ENCODE measurements at places on chromosomes 12 and 14.

GRCh38 chr14:76778546-76779215 lies 17.4 kb downstream of the VASH1 start:
- DNase-seq = no peak

DNA sequence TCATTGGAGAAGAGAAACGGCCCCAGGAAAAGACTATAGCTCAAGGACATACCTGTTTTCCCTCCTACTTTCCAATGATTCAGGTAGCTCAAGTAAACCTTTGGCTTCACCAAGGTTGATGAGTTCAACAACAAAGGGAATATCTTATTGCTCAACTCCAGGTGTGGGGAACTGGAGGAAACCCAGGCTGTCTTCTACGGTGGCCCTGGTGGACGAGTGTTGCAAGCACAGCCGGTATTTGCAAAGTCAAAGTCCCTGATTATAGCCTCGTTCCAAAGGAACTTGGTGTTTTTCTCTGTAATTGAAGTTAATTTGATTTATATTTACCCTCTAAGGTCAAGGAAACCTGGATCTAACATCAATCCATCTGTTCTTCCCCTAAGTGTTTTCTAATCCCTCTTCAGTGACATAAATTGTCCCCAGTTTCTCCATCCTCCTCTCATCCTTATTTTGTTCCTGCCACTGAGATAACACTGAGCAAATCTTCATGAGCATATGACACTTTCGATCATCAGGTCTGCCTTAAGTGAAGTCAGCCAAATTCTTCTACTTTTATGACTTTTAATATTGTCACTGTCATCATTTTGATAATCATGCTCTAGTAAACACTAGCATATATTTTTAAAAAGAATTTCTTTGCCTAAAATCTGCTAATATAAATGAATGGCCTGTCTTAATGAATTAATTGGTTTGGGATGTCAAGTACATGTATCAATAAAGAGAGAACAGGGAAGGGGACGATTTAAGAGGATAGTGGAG lies 174.6 kb upstream of the TBX3 start:
- DNase-seq = no peak

DNA sequence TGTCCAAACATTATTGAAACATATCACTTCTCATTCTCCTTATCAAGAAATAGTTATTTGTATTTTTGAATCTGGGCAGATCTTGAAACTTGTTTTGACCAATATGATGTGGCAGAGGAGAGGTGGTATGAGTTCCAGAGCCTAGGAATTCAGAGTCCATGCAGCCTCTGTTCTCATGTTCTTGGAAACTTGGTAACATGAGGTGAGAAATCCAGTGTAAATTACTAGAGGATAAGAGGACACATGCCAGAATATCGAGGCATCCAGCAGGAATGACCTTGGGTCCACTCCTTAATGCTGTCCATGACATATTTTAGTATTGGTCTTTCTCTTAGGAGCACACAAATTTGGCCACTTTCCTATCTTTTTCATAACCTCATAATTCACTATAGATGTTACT lies 1374.6 kb downstream of the FSCB start:
- no peak for DNase-seq

DNA sequence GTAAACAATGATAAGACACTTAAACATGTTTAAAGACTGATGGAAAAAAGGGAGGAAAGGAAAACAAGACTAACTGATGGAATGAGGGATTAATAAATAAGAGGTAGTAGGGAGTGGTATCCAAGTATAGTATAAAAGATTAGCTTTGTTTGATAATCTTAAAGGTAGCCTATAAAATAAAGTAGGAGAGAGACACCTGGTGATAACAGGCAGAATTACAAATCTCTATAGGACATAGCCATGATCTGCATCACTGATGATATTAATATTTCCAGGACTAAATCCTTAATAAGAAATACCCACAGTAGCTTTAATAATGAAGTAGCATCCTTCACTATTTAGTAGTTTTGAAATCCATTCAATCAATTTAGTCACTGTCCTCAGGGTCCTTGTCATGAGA lies 30.4 kb downstream of the DLGAP5 start:
- DNase-seq = no peak

- no peak for DNase-seq
Observed at GRCh38 chr12:25063873-25064628, 115.2 kb upstream of the BCAT1 start.

GRCh38 chr12:114122016-114122415 lies 155.9 kb upstream of the RBM19 start:
- no peak for DNase-seq

DNA sequence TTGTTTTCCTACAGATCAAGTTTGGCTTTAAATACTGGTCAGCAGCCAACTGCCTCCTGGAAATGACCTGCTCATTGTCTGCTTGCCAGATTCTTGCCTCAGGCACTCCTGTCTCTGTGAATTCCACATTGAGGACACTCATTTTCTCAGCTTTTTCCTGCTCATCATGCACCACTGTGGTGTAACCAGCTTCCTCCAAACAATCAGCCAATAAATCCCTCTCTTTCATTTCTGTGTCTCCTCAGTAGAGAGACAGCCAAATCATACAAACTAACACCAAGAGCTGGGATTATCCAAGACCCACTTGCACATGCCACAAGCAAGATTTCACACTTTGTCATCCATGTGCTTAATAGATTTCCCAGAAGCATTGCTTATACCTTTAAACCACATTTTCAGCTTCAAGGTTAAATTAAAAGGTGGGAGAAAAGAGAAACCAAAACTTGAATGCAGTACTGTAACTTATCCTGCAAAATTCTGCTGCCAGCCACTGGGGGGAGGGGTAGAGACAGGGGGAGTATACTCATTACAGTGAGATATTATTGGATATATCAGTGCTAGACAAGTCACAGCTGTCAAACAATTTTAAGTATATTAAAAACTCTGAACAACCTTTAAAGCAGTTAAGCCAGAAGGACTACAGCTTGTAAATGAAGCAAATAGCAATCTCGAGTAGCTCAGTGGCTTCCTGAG lies 105.0 kb downstream of the PPP2R5E start:
- peak; percentile 24 for DNase-seq

DNA sequence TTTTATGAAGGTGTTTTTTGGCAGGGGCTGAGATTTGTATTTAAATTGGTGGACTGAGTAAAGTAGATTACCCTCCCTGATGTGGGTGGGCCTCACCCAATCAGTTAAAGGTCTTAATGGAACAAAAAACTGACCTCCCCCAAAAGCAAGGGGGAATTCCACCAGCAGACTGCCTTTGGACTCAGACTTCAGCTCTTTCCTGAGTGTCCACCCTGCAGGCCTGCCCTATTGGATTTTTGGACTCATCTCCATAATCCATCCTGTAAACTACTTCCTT lies 228.4 kb upstream of the CAND1 start:
- no peak for DNase-seq

DNA sequence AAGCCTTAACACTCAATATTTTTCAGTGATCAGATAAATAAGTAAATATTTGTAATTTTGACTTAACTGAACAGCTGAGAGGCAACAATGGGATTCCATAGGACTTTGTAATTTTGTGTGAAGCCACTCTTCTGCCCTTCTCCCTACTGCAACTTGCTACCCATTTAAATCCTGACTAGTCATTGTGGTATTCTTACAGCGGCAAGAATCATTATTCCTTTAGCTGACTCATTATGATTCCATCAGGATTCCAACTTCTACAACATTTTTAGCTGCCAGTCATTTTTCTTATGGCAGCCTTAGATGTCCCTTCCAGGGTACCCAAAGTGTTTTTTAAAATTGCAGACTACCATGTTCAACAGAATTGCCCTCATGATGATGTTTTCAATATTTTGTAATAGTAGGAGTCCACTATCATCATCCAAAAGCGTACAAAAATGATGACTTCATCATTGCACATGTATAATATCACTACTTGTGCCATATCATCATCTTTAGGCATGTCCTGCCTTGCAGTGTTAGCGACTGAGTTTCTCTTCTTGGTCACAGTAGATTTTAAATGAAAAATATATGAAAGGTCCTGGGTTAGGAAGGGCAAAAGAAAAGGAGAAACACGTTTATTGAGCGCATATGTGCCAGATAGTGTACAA lies 5.1 kb upstream of the MAGOHB start:
- DNase-seq = no peak

GRCh38 chr14:46940611-46941010 lies 289.0 kb upstream of the RPL10L start:
- DNase-seq = no peak

DNA sequence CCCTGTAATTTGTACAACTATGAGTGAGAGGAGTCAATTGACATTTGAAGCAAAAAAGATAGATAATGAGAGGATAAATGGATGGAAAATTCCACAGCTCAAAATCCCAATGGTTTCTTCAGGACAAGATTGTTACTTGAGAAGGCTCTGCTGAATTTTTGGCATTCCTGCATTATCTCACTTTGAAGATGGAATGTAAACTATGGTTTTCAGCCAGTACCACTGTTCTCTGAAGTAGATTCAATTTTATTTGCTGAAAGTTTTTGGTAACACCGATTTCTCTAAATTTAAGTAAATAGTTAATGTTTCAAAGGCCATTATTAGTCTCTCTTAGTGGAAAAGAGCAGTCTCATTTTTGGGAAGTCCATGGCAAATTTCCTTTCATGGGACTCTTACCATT lies 121.9 kb upstream of the SLC38A2 start:
- no peak for DNase-seq

GRCh38 chr12:14562279-14562678 lies 5.4 kb downstream of the PLBD1 start:
- DNase-seq = no peak

DNA sequence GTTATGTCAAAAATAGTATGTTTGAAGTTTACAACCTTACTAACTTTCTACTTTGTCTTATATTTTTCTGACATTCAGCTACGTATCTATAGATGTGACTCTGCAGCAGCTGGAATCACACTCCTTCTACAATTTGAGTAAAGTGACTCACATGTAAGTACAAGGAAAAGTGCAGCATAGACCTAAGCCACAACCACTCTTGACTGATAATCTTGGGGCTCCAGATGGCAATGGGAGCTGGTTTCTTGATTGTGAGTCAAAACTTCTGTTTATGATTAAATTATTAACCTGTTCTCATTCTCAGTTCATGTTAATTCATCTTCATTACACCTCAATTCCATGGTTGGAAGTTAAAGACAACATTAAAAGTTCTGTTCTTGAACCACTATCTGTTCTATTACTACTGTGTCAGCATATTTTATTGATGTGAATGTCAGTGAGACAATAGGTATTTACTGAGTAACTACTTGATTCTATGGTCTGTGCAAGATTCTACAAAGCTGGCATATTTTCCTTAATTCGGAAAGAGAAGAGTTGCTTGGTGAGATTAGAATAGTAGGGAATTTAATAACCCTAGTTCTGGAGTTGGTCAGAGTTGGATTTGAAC lies 112.9 kb downstream of the TSHR start:
- DNase-seq = no peak

GRCh38 chr14:26761532-26761931 lies 163.7 kb upstream of the NOVA1 start:
- DNase-seq = no peak

DNA sequence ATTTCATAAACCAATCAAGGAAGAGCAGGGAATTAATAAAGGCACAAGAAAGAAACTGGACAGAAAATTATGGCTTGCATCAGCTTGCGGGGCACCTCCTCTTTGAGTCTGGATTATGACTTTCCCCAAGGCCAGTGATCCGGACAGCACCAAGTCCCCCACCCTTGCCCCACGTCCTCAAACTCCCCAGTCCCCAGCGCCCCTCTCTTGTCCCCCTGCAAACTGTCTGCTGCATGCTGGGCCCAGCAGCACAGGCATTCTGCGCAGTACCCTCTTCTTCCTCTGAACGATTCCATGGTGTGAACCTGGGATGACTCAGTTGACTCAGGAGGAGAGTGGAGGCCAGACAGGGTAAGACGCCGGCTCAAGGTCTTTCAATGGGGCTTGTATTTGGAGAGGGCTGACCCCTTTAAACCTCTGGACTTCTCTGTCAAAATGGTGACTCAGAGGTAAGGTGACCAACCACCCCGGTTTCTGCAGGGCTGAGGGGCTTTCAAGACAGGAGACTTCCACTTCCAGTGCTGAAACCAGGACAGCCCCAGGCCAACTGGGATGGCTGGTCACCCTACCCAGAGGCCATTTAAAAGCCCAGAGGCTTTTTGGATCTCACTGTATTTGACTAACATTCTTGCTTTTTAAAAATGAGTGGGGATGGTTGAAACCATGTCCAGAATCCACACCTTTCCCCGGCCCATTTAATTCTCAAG lies 13.5 kb downstream of the C14orf132 start:
- DNase-seq = no peak

DNA sequence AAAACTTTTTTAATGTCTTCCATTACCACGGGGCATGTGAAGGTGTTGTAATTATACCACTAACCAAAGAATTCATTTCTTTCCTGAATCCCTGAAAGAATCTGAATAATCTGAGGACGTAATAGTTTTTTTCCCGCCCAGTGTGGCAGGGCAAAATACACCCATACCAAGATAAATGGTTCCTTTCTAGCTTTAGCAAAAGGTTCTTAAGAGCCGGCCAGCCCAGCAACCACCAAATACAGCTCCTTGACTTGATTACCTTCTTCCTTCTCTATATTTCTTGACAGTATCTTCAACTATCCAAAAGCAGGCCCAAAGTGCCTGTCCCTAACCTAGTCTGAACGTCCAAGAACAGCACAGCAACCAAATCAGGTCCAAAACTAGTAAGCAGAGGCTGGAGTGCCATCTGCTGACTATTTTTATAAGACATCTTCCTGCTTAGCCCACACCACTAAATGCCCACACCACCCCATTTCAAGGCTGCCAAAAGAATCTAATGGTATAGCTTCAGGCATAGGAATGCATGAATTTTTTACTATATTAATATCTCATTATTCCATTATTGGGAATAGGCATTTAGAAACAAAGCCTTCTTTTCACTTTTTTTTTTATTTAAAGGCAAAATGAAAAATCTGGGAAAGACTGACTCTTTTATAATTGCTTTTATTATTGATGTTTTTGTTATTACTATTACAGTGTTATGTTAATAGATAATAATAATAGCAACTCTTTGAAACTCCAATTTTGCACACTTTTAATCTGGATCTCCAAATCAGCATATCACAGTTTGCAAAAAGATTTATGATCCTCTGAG lies 524.4 kb downstream of the MED13L start:
- DNase-seq = no peak

GRCh38 chr14:23639048-23639890 lies 3.1 kb downstream of the DHRS2 start:
- no peak for DNase-seq

DNA sequence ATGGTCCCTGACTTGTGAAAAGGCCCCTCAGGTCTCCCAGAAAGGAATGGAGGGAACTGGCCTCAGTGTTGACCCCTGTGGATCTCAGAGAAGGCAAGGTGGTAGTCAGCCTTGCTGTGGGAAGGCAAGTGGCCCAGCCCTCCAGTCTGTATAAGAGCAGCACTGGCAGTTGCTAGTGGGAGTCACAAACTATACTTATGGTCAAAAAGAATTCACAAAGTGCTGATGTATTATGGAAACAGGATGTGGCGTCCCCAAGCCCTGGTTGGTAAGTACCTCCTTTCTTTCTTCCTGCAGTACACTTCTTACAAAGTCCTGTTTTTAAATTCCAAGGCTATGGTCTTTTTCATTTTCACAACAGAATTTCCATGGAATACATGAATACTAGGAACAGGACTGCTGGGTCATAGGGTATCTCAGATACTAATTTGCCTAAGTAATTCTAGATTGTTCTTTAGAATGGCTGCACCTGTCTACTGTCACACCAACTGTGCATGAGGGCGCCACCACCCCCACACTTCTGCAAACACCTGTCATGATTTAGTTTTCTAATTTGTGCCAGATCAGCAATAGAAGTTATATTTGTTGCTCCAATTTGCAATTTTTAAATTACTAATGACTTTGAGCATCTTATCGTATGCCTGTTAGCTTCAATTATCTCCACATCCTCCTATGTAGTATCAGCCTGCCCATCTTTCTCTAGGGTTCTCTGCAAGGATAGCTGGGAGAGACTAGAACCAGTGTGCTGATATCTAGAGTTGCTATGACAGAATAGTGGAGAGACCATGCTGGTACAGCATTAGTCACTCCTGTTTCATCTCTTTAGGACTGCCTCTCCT lies 40.7 kb upstream of the TMEM263 start:
- no peak for DNase-seq
